Globus pallidus (tissue), 1 donor: ENCODE measurements at places on chromosomes 1 and 21.

- DNase-seq, result no peak
Measured at GRCh38 chr1:18569811-18570545, 60.7 kb upstream of the PAX7 start.

DNA sequence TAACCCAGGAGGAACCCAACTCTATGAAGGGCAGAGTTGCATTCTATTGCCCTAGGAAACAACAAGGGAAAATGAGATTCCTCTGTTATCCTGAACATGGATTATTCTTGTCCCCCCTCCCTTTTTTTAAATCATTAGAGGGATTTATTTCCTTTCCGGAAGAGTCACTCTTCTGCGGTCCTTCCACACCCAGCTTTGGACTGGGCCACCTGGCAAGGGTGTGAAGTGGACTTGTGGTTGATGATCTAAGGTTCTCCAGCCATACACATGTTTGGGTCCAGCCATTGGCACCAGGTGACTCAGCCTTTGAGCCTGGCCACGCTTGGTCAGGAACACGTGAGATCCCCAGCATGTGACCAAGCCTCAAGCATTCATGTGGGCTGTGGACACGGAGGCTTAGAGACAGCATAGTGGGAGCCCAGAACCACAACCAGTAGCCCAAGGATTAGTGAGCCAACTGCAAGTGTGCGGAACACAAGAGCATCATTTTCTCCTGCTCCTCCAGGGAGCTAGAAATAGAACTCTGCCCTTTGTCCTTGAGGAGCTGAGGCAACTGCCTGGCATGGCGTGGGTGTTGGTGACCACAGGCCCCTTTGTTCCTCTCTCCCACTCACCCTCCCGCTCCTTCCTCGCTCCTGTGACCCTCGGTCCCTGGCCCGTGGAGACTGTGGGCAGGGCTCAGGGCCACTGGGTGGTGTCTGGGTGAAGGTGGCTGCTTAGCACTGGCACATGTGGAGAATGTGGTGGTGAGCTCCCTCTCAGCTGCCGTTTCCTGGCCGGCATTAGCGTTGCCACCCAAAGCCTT lies 50.1 kb downstream of the NENF start:
- DNase-seq, result no peak

GRCh38 chr1:1352786-1353388 lies 3.7 kb upstream of the DVL1 start:
- no peak for DNase-seq

DNA sequence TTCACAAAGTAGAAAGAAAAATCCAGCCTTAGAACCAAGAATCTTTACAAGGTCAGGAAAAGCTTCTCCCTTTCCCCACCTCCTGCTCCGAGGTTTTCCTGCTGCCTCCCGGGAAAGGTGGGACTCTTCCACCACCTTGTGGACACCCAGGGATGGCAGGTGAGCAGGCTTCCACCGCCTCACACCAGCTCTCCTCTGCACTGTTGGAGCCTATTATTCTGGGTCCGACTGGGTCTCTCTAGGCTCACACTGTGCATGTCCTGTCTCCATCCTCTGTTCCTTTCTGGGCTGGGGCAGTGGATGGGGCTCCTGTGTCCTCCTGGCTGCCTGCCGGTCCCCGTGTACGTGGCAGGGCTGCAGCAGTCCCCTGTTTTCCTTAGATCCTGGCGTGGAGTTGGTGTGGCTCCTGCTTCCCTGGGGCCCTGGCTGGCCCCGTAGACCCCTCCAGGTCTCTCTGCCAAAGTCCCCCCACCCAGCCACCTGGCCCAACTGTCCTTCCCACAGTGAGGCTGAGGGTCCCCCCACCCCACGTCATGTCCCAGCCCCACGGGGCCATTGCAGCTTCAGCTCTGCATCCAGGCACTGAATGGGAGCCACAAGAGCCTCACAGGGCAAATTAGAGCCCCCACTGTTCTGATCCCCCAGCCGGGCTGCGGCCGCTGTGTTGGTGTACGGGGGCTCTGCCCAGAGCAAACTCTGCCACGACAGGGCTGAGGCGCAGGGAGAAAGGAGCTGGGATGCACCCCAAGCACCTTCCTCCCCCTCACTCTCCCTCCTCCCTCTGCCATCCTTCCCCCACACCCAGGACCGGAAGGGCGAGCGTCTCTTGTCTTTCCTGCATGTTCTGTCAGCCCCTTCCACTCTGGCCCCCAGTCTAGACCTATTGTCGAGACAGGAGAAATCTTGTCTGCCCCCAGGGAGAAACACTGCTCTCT lies 3.3 kb upstream of the SLC45A1 start:
- DNase-seq, result peak; percentile 38

DNA sequence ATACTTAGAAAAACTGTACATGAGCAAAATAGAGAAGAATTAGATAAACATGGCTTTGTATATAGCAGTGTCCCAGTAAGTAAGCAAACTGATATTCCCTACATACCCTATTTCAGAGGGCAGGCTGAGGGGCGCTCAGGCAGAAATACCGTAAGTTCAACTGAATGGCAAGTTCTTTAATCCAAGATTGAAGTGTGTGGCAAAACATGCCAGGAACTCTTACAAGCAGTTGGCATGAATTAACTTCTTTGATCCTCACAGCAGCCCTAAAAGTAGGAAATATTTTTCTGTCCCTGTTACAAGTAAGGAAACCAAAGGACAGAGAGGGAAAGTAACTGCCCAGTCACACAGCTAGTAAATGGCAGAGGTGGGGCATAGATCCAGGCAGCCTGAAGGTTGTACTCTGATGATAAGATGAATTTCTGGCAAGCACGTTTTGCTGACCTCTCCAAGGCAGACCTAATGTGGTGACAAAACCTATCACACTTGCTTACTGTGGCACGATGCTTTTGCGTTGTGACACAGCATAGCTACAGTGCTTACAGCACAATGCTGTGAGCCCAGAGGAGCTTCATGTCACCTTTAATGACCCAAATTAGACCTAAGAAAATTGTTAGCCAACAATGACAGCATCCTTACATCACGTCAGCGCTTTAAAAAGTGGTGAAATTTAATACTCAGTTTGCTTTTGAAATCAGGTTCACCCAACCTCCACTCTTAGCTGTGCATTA lies 35.0 kb upstream of the THEM4 start:
- no peak for DNase-seq

DNA sequence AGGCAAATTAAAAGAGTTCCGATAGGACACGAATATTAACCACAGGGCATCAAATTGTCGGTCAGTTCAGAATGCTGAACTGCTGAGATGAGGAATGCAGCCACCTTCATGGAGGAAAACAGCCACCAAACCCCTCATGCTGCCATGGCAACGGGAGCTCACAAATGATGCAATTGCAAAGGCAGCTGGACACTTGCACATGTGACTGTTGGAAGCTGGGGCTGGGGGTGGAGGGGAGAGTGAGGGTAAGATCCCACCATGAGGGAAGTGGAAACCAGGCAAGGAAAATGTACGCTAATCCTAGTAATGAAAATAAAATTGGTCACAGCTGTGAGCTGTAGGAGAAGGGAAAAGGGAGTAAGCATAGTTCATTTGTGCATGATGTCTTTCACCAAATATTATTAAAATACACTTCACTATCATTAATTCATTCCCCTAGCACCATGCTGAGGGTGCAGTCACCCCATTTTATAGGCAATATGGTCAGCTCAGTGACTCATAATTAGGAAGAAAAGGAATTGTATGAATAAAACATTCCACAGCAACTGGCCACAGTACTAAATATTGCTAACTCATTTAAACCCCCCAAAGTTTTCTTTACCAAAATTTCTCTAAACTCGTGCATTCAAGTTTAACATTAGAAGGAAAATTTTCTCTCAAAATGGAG lies 15.3 kb downstream of the BECN2 start:
- DNase-seq, result no peak

GRCh38 chr1:83508485-83509151 lies 490.3 kb downstream of the TTLL7 start:
- peak; percentile 20 for DNase-seq

DNA sequence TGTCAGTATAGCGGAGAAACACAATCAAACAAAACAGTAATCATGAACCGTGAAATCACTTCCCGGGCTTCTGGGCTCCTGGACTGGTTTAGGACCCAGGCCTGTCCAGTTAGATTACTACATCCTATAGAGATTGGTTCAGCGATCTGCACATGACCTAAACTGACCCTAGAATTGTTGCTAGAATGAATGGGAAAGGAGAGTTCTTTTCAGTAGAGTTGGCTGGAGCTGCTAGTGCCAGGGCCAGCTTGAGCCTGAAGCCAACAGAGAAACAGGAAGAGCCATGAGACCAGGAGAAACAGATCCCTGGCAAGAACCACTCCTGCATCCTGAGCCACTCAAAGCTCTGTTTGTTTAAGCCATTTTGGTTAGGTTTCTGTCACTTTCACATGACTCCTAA lies 474.3 kb upstream of the C1orf87 start:
- peak; percentile 31 for DNase-seq

GRCh38 chr1:44694863-44695478 lies 20.5 kb downstream of the ARMH1 start:
- DNase-seq, result no peak

GRCh38 chr1:156160743-156161171 lies 7.4 kb downstream of the SEMA4A start:
- DNase-seq, result peak; percentile 84

DNA sequence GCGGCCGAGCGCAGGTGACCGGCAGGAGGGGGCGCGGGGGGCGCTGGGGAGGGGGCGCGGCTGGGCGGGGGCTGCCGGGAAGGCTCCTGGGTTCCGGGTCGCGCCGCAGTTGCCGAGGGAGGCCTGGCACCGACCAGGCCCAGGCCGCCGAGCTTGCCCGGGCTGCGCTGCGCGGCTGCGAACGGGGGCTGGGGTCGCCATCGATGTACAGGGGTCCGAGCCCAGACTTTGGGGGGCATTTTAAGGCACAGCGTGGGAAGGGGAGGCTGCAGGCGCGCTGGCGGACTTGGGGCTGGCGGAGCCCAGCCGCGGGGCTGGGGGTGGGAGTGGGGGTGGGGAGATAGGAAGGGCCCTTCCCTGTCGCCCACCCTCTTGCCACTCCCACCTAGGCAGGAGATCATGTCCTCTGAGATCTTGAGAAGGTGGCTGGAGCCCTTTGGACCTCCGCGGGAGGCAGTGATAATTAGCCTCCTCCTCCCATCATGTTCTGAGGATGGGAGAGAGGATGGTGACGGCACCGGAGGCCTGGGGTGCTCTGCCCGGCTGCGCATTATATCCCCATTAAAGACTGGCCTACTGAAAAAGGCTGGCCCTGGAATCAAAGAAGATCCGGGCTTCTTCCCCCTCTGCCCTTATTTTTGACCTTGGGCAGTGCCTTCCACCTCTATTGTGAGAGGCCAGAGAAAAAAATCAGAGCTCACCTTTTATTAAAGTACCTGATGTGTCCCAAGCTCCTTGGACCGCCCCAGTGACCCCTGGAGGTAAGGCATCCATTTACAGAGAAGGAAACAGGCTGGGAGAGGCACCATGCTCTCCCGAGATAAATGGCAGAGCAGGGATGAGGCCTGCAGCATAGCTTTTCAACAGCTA lies 497 bp downstream of the FBXO44 start:
- no peak for DNase-seq

DNA sequence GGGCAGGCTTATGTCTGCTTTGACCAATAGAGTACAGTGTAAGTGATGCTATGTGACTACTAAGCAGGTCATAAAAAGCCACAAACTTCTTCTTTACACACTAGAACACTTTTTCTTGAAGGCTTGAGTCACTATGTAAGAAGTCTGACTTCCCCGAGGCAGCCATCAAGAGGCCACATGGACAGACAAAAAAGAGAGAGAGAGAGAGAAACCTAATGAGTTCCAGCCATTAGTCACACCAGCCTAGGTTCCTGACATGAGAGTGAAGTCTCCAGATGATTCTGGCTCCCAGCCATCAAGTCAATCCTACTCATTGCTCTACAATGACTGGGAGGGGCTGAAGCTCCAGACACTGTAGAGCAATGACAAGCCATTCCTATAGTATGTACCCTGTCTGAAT lies 101.4 kb downstream of the LHX9 start:
- no peak for DNase-seq

- DNase-seq, result no peak
Measured at GRCh38 chr21:26433386-26433785, 139.7 kb downstream of the CYYR1 start.

GRCh38 chr1:118841521-118841920 lies 146.6 kb downstream of the TBX15 start:
- no peak for DNase-seq

DNA sequence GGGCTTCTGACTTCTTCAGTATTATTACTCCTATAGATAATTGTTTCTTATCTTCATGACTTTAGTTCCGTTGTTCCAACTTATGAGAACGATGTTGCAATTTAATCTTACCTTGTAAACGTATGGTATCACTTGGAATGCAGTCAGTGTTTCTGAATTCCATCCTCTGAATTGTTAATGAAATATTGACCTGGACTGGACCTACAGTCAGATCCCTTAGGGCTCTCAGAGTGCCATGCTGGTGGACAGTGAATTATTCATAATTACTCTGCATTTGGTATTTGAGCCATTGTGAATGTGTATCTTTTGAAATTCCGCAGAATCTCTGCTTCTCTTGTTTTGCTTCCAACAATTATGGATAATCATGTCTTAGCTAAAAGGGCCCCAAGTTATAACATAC lies 72.3 kb downstream of the PRDM2 start:
- no peak for DNase-seq

DNA sequence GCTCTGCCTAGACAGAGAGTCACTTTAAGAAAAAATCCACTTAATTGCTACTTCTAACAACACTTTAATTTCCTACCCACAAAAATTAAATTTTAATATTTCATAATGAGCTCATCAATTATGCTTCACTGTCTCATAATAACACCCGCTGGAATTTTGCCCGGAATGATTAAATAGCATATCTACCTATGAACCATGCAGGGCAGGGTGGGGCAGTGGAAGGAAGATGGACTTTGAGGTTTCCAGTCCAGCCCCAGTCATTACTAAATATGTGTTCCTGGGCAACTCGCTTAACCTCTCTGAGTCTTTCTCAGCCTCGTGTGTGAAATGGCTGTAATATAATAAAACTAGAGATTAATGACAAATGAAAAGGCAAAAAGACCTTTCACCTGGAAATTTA lies 32.8 kb upstream of the SLC45A1 start:
- no peak for DNase-seq

DNA sequence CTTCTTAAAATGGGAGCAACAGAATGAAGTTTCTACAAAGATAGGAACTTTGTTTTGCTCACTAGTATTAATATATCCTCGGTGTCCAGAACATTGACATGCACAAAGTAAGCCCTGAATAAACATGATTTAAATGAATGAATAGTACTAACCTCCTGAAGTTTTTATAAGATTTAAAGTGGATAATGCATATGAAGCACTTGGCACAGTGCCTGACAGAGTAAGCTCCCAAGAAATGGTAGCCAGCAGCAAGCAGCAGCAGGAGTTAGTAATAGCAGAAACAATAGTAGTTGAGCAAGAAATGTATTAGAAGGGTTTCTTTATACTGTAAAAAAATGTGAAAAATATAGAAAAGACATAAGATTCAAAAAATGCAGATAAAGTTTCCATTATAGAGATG lies 258.1 kb upstream of the C1orf87 start:
- no peak for DNase-seq

- DNase-seq, result peak; percentile 16
Measured at GRCh38 chr1:40980453-40981121, 1.1 kb downstream of the CTPS1 start.

DNA sequence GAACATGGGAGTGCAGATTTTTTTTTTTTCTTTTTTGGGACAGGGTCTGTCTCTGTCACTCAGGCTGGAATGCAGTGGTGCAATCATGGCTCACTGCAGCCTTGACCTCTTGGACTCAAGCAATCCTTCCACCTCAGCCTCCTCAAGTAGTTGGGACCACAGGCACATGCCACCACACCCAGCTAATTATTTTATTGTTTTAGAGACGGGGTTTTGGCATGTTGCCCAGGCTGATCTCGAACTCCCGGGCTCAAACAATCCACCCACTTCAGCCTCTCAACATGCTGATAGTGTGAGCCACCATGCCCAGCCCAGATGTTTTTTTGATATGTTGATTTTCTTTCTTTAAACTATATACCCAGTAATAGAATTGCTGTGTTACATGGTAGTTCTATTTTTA lies 57.7 kb downstream of the RGSL1 start:
- no peak for DNase-seq
